ENCODE measurements at places on chromosomes 2 and 18. TPM values are rescaled to one million over a fixed set of nuclear protein-coding genes. Genes with fewer than 3 reads are reported as not detected.

Gene ACADL
- 1.3 TPM for total RNA-seq

Gene CNDP1
- not detected for total RNA-seq

GRCh38 chr18:57956491-57956890 lies 87.5 kb upstream of the NEDD4L start:
- H3K27me3 ChIP-seq, result no peaks in the 10 kb centered on the region
- H3K27ac ChIP-seq, result no peak overlapping the region
- H3K4me1 ChIP-seq, result peaks cover 10% of the 10 kb centered on the region
- no peaks in the 10 kb centered on the region for H3K36me3 ChIP-seq

DNA sequence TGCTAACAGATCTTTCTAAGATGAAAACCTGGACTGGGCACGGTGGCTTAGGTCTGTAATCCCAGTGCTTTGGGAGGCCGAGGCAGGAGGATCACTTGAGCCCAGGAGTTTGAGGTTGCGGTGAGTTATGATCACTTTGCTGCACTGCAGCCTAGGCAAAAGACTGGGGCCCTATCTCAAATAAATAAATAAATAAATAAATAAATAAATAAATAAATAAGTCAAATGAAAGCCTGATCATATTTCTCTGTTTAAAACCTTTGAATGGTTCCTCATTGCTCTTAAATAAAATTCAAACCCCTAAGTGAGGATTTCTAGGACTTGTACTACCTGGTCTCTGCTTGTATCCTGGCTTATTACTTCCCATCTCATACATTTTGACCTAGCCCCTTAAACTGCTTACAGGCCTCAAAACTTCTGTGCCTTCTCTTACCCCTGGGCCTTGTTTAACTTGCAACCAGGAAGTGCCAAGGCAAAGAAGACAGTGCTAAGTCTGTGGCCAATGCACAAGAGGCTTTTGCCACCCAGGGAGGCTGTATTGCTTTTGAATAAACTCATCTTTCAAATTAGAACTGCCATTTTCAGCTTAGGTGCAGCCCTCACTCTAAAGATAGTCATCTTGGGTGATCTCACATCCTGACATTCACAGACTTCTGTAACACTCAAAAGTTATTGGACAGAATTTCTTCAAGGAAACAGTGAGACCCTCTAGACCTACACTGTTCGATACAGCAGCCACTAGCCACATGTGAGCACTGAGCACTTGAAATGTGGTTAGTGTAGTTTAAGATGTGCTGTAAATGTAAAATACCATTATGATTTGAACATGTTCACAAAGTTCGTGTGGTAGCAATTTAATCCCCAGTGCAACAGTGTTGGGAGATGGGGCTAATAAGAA lies 73.7 kb downstream of the POLE4 start:
- H3K4me1 ChIP-seq, result peaks cover 4% of the 10 kb centered on the region
- DNase-seq, result peak; percentile 64
- H3K4me3 ChIP-seq, result no peak overlapping the region
- H3K27ac ChIP-seq, result no peak overlapping the region

GRCh38 chr2:71928734-71929481 lies 218.8 kb downstream of the CYP26B1 start:
- no peaks in the 10 kb centered on the region for H3K27me3 ChIP-seq
- H3K36me3 ChIP-seq, result no peaks in the 10 kb centered on the region
- H3K27ac ChIP-seq, result no peak overlapping the region
- peak; percentile 55 for DNase-seq

Gene CAVIN2
- 139 TPM for total RNA-seq

Gene TMEM200C
- total RNA-seq, result 0.33 TPM

DNA sequence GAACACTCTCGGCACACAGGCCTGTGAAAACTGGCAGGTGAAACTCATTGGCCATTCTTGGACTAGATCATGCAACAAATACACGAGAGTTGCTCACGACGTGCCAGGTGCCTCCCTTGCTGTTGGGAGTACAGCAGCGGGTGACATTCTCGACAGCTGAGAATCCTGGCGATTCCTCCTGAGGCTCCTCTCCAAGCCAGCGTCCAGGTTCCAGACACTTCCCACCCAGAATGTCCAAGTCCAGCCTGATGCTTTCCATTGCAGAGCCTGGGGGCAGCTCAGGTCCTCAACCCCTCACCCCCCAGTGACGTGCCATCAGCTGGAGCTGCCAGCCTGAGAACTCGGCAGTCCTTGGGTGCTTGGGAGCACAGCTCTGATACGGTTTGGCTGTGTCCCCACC lies 124.2 kb downstream of the PXDN start:
- H3K27me3 ChIP-seq, result no peaks in the 10 kb centered on the region
- no peak overlapping the region for H3K4me3 ChIP-seq
- H3K4me1 ChIP-seq, result peaks cover 1% of the 10 kb centered on the region
- H3K27ac ChIP-seq, result no peak overlapping the region
- no peaks in the 10 kb centered on the region for H3K36me3 ChIP-seq

DNA sequence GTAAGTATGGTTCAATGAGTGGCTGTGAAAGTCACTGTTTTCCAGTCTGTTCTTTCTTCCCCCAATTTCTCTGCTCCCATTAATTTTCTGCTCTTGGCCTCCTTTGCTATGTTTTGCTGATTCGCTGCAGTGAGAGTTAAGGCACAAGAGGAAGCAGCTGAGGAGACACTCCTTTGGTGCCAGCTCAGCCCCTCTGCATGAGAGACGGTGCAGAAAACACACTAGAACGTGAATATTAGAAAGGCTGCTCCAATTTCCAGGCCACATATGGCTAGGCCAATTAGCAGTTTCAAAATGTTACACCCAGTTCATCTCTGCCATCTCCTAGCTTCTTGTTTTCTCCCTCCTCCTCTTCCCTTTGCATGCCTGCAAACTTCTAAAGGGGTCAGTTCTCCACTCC lies 38.9 kb downstream of the AKAIN1 start:
- DNase-seq, result no peak
- H3K27me3 ChIP-seq, result no peaks in the 10 kb centered on the region
- no peak overlapping the region for H3K27ac ChIP-seq
- H3K36me3 ChIP-seq, result no peaks in the 10 kb centered on the region

- peaks cover 10% of the 10 kb centered on the region for H3K4me1 ChIP-seq
- no peaks in the 10 kb centered on the region for H3K36me3 ChIP-seq
- DNase-seq, result no peak
Observed at GRCh38 chr2:62186156-62186905, 9.6 kb upstream of the B3GNT2 start.

Gene UGT1A4
- not detected for total RNA-seq

Gene ERMN
- total RNA-seq, result 0.17 TPM

GRCh38 chr2:53315149-53315548 lies 452.5 kb upstream of the CHAC2 start:
- H3K4me1 ChIP-seq, result no peaks in the 10 kb centered on the region
- H3K27me3 ChIP-seq, result no peaks in the 10 kb centered on the region
- no peak for DNase-seq
- no peaks in the 10 kb centered on the region for H3K36me3 ChIP-seq
- no peak overlapping the region for H3K4me3 ChIP-seq

GRCh38 chr2:190882411-190882766 lies 1.8 kb downstream of the GLS start:
- H3K36me3 ChIP-seq, result no peaks in the 10 kb centered on the region
- no peaks in the 10 kb centered on the region for H3K27me3 ChIP-seq
- peak overlapping the region; percentile 95 for H3K27ac ChIP-seq
- DNase-seq, result no peak
- H3K4me3 ChIP-seq, result peak overlapping the region; percentile 95

DNA sequence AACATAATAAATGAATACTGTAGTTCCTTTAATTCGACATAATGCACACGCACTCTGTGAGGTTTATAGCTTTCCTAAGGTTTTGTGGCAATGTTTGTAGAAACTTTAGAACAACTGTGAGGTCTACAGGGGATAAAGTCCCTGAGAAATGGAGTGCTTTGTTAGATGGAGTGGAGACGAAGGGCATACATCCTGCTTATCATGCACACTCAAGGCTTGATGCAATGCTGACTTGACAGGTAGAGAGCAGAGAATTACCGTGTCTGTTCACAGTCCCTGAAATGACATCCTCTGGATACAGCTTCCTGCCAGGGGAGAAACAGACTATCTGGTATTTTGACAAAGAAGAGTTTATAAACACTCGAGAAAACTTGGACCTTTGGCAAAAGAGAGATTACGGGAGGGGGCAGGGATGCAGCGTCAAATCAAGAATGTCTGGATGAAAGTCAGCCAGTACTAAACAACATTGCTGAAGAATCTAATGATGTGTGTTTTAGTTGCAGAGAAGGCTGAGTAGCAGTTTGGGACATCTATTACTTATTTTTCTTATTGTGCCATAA lies 766.9 kb upstream of the ZEB2 start:
- H3K27me3 ChIP-seq, result no peaks in the 10 kb centered on the region
- DNase-seq, result no peak
- H3K27ac ChIP-seq, result no peak overlapping the region
- H3K4me1 ChIP-seq, result peaks cover 14% of the 10 kb centered on the region

DNA sequence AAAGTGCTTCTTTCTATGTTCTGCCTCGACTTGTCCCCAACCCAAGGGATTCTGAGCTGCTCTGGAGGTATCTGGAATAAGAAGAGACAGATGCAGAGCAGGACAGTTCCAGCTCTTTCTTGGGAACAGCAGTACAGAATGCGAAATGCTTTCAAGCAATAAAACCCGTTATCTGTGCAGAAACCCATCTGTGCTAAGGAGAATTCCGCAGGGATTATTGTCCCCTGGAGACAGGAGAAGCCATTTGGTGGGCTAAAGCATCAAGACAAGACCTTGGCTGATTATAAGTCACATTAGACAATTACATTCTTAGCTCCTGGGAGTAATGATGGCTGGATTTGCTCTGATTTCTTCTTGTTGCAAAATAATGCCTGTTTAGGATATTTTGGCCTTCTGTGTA lies 185.4 kb upstream of the GLI2 start:
- H3K27me3 ChIP-seq, result no peaks in the 10 kb centered on the region
- H3K36me3 ChIP-seq, result no peaks in the 10 kb centered on the region
- H3K4me1 ChIP-seq, result peaks cover 44% of the 10 kb centered on the region
- DNase-seq, result no peak

Gene PROC
- not detected for total RNA-seq
